NCI-H446 treated with DMSO at 0.1 percent for 48 hours (cell line): ENCODE measurements at places on chromosomes 7 and 10.
A peak's percentile ranks its signal among the peaks of the same experiment; 100 is the strongest.

GRCh38 chr10:97540669-97541500, 31.7 kb upstream of the ANKRD2 start:
- DNase-seq = no peak

DNA sequence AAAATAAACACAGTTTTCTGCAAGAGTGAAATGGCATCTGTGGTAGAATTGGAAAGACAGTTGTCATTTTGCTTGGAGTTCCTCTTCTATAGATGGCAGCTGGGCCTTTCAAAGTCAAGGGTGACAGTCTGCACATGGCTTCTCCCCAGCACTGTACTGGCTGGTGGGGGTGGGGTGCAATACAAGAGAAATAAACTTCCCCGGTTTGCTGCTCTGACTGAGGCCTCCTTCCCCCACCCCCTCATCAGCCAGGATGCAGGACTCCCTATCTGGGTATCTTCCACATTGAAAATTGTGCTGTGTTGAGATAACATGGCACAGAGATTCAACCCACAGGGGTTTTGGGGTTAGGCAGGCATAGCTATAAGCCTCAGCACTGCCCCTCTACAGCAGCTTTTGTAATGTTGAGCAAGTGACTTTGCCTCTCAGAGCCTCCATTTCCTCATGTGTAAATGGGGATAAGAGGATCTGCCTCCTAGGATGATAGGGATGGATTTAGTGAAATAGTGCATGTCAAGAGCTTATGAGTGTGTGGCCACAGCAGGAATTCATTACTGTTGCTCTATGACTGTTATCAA, 85.8 kb upstream of the WDR11 start:
- no peak for DNase-seq

- DNase-seq = no peak
Measured at GRCh38 chr10:21810582-21811244, 192.8 kb downstream of the DNAJC1 start.

DNA sequence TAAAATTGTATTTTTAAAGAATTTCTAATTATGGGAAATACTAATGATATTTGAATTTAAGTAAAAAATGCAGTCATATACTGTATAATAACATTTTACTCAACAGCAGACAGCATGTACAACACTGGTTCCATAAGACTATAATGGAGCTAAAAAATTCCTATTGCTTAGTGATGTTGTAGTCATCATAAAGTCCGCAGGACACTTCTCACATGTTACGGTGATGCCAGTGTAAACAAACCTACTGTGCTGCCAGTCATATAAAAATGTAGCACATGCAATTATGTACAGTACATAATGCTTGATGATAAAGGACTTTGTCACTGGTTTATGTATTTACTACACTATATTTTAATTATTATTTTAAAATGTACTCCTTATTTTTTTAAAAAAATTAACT, 629.3 kb downstream of the IPMK start:
- no peak for DNase-seq

DNA sequence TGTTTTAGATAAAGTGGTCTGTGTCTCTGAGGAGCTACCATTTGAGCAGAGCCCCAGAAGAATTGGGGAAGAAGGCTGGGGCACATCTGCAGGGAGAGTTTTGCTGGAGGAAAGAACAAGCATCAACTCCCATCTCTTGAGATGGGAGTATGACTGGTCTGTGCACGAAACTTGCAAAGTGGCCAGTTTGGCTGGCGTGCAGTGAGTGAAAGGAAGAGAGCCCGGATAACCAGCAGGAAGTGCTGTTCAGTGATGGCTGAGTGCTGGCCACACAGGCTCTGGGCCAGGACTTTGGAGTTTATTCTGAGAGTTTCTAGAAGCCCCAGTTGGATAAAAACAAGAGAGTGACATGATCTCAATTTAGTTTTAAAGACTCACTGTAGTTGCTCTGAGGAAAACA, 34.4 kb upstream of the SVIL start:
- DNase-seq = no peak

GRCh38 chr10:114879541-114880158, 58.1 kb downstream of the FHIP2A start:
- no peak for DNase-seq

DNA sequence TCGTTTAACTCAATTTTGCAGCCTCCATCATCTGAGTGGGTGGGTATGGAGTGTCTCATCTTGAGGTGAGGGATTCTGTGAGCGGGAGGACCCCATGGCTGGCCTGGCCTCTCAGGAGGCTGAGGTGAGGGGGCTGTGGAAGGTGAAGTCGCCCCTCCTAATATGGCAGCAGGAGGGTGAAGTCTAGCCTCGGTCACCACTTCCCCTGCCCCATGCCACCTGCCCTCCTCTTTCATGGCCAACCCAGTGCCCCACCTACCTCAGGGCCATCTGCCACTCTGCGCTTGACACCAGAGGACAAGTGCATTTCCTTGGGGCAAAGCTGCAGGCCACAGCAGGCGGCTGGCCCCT, 8.7 kb downstream of the RASGEF1A start:
- no peak for DNase-seq

DNA sequence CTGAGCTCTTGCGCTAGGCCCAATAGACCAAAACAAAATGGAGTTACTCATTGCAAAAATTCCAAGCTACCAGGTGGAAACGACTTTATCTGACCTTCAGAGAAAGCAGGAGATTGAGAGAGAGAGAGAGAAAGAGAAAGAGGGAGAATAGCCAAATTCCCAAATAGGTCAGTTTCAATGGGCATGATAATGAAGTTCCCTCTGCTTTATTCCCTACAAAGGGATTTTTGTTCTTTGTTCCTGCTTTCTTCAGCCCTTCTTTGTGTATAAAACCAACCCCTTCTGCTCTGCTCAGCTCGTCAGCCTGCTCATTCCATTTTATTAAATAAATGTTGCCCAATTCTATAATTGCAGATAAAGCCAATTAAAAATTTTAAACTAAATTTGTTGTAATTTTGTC, 45.0 kb upstream of the GPR37 start:
- no peak for DNase-seq

DNA sequence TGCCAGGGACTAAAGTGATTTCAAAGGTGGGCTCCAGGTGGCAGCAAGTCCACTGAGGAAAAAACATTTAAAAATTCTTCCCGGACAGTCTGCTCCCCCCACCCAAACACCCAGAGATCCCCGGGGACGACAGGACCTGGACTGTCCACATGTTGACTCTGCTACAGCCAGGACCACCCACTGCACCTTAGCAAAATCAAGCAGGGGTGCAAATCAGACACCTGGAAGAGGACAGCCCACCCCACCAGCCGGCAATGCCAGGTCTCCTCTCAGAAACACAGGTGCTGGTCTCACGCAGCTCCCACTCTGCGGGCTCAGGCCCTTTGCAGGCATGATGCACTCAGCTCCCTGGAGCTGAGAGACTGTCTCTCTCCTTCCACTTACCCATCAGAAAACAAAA, 251.9 kb downstream of the TNS3 start:
- DNase-seq = no peak

- no peak for DNase-seq
Measured at GRCh38 chr7:13778967-13779366, 210.5 kb downstream of the ETV1 start.

- no peak for DNase-seq
Measured at GRCh38 chr7:43565786-43566185, 17.1 kb upstream of the STK17A start.

DNA sequence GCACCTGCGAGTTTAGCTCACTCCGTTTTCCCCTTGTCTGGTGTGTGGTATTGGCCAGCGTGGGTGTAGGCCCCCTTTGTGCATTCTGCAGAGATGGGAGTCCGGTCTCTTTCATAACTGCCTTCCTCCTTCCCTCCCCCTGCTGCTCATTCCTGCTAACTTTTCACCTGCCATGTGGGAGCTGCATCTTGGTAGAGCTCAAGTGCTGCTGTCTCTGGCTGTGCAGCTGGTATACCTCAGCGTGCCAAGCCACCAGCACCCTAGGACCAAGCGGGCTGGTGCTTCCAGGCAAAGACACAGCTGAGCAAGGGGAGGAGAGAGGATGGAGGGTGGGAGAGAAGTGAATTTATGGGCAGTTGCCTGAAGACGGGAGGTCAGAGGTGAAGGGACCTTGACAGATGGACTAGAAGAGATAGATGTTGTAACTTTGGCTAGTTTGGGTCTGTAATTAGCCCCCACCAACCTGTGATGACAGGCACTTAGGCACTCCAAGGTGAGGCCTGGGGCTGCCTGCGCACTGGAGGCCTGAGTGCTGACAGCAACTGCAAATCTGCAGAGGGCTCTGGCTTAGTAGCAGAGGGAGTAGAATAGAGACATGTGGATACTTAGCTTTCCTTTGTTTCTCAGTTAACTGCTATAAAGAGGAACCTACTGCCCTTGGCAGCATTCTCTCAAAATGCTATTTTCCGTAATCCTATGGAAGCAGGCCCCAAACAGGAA, 148.8 kb upstream of the AGK start:
- DNase-seq = no peak

- DNase-seq = peak; percentile 5
Measured at GRCh38 chr10:57657164-57657765, 610.4 kb downstream of the IPMK start.

GRCh38 chr10:123848564-123849457, 42.8 kb downstream of the CPXM2 start:
- no peak for DNase-seq

GRCh38 chr10:78013564-78013963, 15.8 kb downstream of the POLR3A start:
- DNase-seq = no peak

- DNase-seq = no peak
Measured at GRCh38 chr10:96470116-96470743, 43.5 kb downstream of the TLL2 start.

DNA sequence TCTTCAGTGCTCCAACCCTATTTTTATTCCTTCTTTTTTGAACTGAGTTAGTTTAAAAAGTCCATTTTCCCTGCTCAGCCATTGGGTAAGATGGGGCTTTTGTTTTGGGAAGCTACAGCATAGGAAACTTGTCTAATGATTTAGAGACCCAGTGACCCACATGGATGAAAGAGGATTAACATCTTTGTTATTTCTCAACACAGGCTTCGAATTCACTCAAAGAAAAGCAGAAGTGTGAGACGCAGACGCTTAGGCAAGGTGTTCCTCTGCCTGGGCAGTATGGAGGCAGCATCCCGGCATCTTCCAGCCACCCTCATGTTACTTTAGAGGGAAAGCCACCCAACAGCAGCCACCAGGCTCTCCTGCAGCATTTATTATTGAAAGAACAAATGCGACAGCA, 152.0 kb downstream of the HDAC9 start:
- no peak for DNase-seq

GRCh38 chr10:131547129-131547799, 235.7 kb upstream of the TCERG1L start:
- no peak for DNase-seq

DNA sequence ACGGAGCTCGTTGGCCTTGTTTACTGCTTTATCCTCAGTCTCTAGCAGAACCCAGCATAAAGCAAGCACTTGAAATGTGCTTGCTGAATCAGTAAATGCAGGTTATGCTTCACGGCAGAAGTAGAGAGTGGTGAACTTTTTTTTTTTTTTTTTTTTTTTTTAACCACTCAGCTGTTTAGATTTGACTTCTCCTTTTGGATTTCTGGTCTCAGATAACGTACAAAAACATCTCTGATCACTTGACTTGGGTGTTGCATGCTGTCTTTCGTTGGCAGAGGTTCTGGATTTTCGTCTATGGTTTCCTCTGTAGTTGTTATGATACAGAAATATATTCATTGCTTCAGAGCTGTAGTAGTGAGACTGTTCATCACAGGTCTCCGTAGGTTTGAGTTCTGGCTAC, 242.5 kb upstream of the HABP2 start:
- DNase-seq = no peak

GRCh38 chr7:28054531-28055160, 125.9 kb downstream of the JAZF1 start:
- DNase-seq = no peak

DNA sequence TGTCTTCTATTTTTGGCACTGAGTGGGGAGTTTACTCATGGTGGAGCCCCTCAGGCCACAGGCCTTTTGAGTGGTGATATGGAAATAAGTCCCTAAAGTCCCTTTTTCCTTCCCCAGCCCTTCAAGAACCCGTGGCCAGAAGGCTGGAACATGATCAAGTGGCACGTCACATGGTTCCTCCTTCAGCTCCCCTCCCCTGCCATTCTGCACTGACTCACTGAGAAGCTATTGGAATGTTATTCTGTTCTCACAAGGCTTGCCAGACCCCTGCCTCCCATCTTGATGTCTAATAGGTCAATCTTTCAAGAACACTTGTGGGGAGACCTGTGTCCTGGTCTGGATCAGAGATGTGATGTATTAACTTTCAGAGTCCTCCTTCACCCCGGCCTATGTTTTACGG, 279.8 kb downstream of the SEC23IP start:
- peak; percentile 20 for DNase-seq

DNA sequence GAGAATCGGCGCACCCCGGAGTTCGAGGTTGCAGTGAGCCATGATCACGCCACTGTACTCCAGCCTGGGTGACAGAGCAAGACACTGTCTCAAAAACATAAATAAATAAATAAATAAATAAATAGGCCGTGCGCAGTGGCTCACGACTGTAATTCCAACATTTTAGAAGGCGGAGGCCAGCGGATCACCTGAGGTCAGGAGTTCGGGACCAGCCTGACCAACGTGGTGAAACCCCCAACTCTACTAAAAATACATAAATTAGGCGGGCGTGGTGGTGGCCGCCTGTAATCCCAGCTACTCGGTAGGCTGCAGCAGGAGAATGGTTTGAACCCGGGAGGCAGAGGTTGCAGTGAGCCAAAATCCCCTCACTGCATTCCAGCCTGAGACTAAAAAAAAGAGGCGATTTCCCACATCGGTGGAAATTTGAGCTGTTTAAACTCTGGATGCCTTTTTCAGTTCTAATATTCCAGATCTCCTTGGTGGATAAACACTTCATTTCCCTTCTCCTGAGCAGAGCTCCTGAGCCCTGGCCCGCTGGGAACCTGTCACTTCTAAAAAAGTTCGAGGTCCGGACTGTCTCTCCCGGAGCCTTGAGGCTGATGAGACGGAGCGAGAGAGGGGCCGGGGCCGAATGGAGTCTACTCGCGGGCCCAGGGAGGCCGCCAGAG, 2.0 kb upstream of the NFKB2 start:
- no peak for DNase-seq

GRCh38 chr7:121398246-121398645, 2.1 kb upstream of the FAM3C start:
- no peak for DNase-seq

DNA sequence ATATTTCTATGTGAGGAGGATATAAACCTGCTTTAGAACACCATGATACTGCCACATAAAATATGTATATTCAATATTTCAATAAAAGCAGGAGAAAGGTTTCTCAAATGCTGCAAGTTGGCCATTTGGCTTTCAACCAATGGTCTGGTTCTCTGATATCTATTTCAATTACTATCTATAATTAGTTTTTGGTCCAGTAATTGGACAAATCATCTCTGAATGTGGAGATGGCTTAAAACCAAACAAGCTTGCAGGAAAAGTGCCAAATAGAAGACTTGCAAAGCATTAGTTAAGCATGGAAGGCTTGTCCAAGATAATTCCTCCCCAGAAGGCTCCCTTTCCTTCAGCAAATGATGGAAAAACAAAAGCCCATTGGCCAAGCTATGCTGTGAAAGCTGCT, 140.1 kb downstream of the CPEB3 start:
- peak; percentile 73 for DNase-seq
